ENCODE measurements at places on chromosomes 4 and X.

DNA sequence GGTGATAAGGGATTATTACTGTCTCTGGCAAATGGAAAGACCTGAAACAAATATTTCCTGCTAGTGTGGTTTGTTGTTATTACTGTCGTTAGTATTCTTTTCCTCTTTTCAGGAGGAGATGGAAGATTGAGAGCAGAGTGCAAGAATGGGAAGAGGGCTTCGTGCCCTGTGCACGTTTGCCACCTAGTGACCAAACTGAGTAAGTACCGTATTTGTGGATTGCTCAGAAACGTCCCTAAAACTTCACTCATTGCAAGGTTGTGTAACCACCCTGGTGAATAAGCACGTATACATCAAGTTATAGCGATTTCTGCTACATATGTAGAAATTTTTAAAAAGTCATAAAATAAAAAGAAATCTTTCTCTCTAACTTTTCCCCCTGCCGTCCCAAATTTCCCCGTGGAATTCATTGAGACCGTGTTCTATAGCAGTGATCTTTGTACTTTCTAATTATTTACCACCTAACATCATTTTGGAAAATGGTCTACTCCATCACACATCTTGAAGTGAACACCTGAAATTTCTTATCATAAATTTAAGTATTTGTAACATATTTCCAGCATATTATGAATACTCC is 24.3 kb downstream of the LINC00632 start:
- DNase-seq, result no peak

- no peak for DNase-seq
Observed at GRCh38 chr4:176896211-176896610, 103.5 kb upstream of the VEGFC start.

GRCh38 chrX:134020910-134021309 is 35.5 kb upstream of the GPC3 start:
- DNase-seq, result no peak

DNA sequence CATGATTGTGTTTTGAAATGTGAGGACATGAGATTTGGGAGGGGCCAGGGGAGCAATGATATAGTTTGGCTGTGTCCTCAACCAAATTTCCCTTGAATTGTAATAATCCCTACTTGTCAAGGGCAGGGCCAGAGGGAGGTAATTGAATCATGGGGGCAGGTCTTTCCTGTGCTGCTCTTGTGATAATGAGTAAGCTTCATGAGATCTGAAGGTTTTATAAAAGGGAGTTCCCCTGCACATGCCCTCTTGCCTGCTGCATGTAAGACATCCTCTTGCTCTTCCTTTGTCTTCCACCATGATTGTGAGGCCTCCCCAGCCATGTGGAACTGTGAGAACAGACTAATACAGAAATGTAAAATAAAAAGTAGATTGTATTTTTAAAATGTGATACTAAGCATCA is 1294.9 kb downstream of the ADGRL3 start:
- DNase-seq, result no peak

DNA sequence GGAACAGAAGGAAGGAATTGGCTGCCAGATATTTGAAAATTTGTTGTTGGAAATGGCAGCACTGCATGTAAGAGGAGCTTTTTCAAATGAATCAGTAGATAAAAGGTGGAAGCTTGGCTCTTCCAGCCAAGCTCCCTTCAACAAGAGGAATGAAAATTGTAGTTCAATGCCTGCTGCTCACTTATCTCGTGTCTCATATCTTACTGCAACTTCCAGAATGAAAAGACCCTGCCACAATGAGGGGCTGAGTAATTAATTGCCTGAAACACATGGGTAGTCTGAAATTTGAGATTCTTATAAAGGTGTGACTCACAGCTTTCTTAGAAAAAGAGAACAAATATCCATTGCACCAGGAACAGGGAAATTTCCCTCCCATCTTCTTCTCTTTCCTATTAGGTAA is 53.0 kb downstream of the HAND2 start:
- DNase-seq, result no peak

GRCh38 chrX:64977051-64977450 is 801 bp upstream of the ZC4H2 start:
- no peak for DNase-seq

DNA sequence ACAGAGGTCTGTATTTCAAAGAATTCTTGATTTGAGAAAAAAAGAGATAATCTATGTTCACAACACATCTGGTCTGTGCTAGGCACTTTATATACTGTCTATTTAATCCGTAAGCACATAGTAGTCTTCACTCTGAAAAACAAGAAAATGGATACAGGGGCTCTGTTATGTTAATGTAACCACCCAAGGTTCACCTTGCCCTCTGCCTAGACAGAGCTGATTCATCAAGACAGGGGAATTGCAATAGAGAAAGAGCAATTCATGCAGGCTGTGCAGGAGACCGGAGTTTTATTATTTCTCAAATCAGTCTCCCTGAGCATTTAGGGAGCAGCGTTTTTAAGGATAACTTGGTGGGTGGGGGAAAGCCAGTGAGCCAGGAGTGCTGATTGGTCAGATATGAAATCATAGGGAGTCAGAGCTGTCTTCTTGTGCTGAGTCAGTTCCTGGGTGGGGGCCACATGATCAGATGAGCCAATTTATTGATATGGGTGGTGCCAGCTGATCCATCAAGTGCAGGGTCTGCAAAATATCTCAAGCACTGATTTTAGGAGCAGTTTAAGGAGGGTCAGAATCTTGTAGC is 92.9 kb upstream of the TNIP3 start:
- no peak for DNase-seq

DNA sequence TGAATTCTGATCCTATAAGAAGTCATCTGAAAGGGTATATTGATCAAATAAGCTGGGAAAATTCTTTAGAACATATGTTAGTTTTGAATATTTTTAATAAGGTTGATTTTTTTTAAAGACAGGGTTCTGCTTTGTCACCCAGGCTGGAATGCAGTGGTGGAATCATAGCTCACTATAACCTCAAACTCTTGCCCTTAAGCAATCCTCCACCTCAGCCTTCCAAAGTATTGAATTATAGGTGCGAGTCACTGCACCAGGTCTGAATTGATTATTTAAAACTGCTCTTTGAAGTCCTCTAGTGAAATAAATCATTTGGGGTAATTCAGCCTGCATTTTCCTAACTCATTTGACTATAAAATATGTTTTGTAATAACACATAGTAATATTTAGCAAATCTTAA is 812.3 kb downstream of the PDHA2 start:
- DNase-seq, result no peak

DNA sequence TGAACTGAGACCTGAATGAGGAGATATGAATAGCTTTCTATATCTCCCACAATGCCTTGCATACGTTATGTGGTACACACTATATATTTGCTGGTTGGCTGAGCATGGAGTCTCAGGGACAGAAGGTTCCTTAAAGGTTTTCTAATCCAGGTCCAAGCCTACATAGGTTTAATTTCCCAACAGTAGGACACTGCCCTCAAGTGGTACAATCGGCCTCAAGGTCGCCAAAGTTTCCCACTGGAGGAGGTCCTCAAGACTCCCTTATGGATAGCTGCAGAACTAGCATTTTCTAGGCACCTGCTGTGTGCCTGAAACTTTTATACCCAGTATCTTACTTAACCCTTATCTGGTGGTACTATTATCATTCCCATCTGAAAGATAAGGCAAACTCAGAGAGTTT is 21.0 kb upstream of the EFNB1 start:
- no peak for DNase-seq

DNA sequence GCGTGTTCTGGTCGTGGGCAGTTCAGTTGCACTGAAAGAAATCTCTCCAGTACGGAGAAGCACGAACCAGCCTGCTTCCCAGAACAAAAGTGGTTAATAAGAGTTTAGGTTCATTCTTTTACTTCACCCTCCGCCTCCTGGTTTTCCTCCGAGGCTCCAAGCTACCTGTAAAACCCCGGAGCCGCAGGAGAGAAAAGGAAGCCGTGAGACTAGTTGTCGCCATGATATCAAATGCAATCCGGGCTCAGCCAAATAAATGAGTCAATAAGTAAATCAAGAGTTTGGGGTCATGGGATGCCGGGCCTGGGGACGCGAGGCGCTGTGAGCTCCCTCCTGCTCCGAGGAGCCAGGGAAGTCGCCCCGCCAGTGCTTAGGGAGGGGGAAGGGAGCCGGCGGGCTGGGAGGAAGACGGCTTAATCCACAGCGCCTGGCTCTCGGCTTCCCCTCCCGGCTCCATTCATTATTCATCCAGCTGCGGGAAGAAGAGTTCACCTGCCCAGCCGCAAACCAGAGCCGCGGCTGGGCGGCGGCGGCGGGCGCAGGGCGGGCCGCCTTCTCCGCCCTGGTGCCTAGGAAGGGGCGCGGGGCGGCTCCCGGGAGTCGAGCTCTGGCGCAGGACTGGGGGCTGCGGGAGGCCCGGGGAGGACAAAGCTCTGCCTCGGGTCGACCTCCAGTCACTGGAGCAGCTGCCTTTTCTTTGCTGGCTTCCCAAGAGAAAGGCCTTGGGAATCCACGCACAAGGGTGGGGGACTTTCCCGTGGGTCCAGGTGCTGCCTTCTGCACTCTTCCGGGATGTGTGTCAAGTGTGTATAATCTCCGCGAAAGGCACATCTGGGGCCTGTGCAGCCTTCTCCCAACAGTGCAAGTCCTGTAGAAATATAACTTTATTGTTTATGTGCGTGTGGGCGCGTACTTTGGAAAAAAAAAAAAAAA is 1.7 kb downstream of the FRAS1 start:
- DNase-seq, result no peak

DNA sequence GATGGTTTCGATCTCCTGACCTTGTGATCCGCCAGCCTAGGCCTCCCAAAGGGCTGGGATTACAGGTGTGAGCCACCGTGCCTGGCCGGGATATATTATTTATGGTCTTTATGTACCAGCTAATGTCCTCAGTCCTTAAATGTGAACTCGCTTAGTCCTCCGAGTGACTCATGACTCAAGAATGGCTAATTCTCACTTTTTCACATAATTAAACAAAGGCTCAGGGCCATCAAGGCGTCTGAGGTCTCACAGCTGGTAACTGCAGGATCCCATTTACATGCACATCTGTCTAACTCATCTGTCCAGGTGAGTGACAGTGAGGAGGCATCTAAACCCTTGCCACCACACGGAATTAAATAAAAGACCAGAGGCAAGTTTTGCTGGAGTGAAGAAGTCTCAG is 73.5 kb downstream of the HS3ST1 start:
- DNase-seq, result no peak

GRCh38 chr4:159018062-159018629 is 84.7 kb upstream of the RAPGEF2 start:
- DNase-seq, result no peak

- no peak for DNase-seq
Observed at GRCh38 chr4:79980448-79980847, 92.6 kb downstream of the ANTXR2 start.

GRCh38 chr4:123741906-123742305 is 345.3 kb downstream of the SPRY1 start:
- DNase-seq, result no peak

GRCh38 chr4:1856943-1857699 is 1.2 kb upstream of the LETM1 start:
- DNase-seq, result no peak

DNA sequence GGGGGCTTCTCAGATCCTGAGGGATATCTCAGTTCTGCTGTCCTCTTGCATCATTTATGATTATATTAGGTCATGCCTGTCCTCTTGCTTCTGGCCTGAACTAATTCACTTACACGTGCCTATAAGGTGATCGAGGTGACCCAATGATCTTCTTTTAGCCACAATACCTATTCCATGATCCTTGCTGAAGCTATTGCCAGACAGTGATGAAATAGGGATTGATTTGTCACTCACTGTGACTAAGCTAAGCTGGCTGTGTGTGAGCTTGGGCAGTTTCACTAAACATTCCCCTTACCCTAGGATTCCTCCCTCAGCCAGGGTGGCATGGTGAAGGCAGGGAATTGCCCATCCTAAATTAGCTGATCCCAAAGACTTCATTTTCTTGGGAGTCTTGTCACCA is 19.0 kb downstream of the HADH start:
- no peak for DNase-seq

DNA sequence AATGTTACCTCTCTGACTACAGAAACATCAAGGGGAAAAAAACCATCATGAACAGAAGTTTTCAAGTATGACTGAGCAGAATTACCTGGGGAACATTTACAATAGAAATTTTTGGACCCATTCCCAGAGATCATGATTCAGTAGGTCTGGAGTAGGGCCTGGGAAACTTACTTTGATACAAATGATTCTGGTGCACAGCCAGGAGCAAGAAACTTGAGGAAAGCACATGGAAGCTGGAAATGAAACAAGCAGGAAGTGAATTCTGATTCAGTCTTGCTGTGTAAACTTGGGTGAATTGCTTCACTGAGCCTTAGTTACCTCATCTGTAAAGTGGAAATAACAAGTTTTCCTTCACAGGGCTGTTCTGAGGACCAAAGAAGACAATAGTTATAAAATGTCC is 192.5 kb upstream of the TAPT1 start:
- DNase-seq, result no peak

- DNase-seq, result no peak
Observed at GRCh38 chr4:111115881-111116280, 493.0 kb upstream of the PITX2 start.

DNA sequence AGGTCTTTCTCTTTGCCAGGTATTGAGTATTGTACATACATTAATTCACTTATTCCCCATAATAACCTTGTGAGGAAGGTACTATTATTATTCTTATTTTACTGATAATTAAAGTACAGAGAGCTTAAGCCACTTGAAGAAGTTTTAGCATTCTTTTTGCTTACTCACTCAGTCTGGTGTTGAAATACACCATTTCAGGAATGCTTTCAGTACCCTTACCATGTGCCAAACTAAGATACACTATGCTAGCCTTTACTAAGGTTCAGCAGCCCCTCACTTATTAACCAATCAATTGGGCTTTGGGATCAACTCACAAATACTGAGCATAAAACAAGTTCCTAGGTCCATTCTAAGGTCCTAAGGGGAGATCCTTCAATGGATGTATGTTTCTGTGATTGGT is 179.0 kb upstream of the FGF13 start:
- DNase-seq, result no peak

GRCh38 chr4:11299016-11299415 is 129.7 kb downstream of the HS3ST1 start:
- DNase-seq, result no peak

DNA sequence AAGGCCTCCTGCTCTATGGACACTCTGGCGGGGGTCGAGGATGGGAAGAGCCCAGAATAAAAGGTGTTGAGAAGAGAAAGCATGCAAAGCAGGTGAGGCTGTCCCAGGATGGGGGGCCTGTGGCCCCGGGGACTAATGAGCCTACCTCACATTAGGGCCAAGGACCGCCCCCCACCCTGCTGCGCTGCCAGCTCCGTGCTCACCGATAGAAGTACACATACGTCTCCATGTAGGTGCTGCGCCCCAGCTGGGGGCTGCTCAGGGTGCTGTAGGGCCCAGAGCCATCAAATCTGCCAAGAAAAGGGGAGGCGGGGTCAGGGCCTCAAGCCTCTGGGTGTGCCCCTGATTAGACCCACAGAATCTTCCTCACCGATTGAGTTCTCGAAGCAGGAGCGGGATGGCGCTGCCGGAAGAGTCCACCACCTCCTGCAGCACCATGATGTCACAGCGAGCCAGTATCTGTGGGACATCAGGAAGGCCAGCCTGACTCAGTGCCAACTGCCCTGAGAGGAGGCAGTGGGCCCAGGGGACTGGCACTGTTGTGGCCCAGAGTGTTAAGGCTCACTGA is 4.3 kb downstream of the DNASE1L1 start:
- DNase-seq, result no peak

GRCh38 chr4:57287687-57288604 is 177.8 kb upstream of the IGFBP7 start:
- no peak for DNase-seq
